ENCODE measurements at places on chromosomes 2 and 18.

GRCh38 chr2:106653465-106653864 is 166.3 kb downstream of the CD8B2 start:
- no peaks in the 10 kb centered on the region for H3K36me3 ChIP-seq
- H3K4me1 ChIP-seq, result no peaks in the 10 kb centered on the region
- H3K4me3 ChIP-seq, result no peak overlapping the region
- no peak overlapping the region for H3K27ac ChIP-seq

GRCh38 chr18:7191736-7192135 is 39.2 kb upstream of the LRRC30 start:
- no peaks in the 10 kb centered on the region for H3K36me3 ChIP-seq
- DNase-seq, result no peak
- no peak overlapping the region for H3K27ac ChIP-seq

DNA sequence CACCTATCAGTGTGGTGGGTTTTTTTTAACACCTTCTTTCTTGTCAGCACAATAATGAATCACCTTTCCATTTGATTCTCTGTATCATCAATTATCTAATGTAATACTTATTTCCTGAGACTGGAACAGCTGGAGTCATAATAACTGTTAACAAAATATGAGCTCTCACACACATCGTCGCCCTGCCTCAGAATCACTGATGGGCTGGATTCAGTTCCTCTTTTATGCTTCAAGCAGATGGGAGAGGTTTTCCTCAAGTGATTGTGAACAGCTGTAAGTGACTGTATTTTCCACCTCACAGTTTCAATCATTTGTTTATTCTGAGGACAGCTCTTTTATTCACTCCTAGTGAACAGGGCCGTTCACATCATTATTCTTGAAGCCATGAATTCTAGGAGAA is 330.2 kb downstream of the DSC3 start:
- DNase-seq, result no peak
- no peaks in the 10 kb centered on the region for H3K36me3 ChIP-seq
- H3K27me3 ChIP-seq, result no peaks in the 10 kb centered on the region

DNA sequence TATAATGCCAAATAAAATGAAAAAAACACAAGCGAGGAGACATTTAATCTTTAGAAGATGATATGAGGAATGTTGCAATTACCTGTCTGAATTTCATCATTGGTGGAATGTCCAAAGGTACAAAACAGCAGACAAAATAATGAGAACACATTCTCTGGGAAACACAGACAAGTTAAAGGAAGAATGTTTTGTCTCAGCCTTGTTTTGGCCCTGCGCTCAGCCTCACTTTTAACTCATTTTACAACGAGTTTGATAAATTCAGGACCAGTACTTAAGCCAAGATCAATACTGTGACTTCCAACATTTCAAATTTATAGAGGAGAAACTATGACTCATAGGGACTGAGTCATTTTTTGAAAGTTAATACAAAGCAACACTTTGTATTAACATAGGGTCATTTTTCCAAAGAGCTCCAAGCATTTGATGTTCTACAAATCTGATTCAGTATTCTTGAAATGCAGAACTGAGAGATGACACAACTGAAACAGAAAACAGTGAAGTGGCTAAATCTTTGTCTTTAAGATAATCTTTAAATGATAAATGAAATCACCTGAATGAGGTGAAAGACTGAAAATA is 833.2 kb upstream of the CHAC2 start:
- no peaks in the 10 kb centered on the region for H3K27me3 ChIP-seq
- H3K4me3 ChIP-seq, result no peak overlapping the region
- no peaks in the 10 kb centered on the region for H3K4me1 ChIP-seq
- no peak for DNase-seq
- H3K27ac ChIP-seq, result no peak overlapping the region

DNA sequence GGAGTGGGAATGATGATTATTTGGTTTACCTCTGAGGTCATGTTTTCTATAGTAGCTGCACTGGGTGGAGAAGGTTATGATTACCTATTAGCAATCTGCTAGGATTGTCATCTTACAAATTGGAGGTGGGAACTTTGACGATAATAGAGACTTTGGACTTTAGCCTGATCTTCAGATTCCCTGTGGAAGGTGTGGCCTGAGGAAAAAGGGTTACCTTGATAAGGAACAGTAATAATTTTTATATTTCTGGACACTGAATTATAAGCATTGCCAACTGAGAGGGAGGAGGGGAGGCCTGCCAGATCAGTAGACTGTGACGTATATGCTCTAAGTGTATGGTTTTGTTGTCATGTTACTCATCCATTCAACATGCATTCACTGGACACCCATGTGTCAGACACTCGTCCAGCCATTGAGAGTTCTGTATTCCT is 183.4 kb upstream of the FOSL2 start:
- no peak overlapping the region for H3K4me3 ChIP-seq
- H3K27me3 ChIP-seq, result no peaks in the 10 kb centered on the region
- H3K27ac ChIP-seq, result no peak overlapping the region
- no peak for DNase-seq

- peak overlapping the region; percentile 5 for H3K4me3 ChIP-seq
- H3K27me3 ChIP-seq, result no peaks in the 10 kb centered on the region
- no peaks in the 10 kb centered on the region for H3K36me3 ChIP-seq
Observed at GRCh38 chr2:147628971-147629421, 215.8 kb upstream of the ACVR2A start.

GRCh38 chr2:177900082-177900481 is 172.5 kb downstream of the PDE11A start:
- H3K4me3 ChIP-seq, result no peak overlapping the region
- no peak for DNase-seq
- H3K27ac ChIP-seq, result no peak overlapping the region
- no peaks in the 10 kb centered on the region for H3K4me1 ChIP-seq

GRCh38 chr2:86006524-86006923 is 99.2 kb downstream of the POLR1A start:
- no peak for DNase-seq
- peaks cover 1% of the 10 kb centered on the region for H3K4me1 ChIP-seq
- H3K36me3 ChIP-seq, result no peaks in the 10 kb centered on the region
- H3K27me3 ChIP-seq, result no peaks in the 10 kb centered on the region

DNA sequence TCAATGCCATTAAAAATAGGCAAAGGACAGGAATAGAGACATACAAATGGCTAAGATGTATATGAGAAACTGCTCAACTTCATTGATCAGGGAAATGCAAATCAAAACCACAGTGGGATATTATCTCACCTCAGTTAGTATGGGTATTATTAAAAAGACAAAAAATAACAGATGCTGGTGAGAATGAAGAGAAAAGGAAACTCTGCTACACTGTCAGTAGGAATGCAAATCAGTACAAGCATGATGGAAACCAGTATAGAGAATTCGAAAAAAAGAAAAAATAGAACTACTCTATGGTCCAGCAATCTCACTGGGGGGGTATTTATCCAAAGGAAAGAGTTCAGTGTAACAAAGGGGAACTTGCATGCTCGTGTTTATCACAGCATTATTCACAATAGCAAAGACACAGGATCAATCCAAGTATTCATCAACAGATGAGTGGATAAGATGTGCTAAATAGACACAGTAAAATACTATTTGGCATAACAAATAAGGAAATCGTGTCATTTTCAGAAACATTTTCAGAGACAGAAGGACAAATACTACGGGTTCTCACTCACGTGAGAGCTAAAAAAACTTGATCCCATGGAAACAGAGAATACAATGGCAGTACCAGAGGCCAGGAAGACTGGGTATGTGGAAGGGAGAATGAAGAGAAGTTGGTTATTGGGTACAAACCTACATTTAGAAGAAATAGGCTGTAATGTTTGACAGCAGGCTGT is 60.6 kb downstream of the CCDC74A start:
- no peaks in the 10 kb centered on the region for H3K36me3 ChIP-seq
- H3K4me1 ChIP-seq, result no peaks in the 10 kb centered on the region
- peaks cover 18% of the 10 kb centered on the region for H3K27me3 ChIP-seq
- no peak for DNase-seq
